ENCODE measurements at places on chromosomes 6 and 20.

GRCh38 chr20:41249411-41250281 is 67.9 kb downstream of the ZHX3 start:
- DNase-seq, result no peak

DNA sequence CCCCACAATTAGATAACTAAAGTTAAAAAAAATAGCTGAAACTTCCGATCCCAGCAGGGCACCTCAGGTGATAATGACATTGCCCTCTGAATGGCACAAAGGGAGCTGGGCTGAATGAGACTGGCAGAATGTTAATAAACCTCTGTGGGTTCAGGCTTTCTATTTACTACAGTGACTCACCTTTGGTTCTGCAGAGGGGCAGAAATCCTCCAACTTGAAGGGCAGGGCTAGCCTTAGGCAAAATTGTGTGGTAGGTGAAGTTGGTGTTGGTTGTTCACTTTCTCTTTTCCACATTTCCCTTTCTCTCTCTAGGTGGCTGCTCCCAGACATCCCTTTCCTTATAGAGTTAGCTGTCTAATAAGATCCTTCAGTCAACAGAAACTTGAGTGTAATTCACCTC is 625.2 kb downstream of the EPM2A start:
- no peak for DNase-seq

- DNase-seq, result no peak
These were observed 963 bp downstream of the MPIG6B start for GRCh38 chr6:31723980-31724691.

GRCh38 chr6:159067334-159067733 is 22.5 kb upstream of the TAGAP start:
- DNase-seq, result no peak

- no peak for DNase-seq
These were observed 146.3 kb downstream of the MANEA start for GRCh38 chr6:95723638-95724037.

DNA sequence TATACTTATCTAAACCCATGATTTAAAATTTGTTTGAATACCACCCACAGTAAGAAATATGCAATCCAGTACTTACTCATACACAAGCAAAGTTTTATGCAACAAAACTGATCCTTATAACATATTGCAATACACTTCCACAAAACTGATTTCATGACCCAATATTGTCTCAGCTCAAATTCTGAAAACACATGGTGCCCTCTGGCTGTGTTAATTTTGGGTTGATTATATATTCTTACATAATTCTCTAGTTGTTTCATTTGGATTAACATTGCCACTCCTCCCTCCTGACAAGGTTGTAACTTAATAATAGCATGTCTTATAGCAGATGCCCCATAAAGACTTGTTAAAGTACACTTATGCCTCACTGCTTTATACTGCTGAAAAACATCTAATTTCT is 73.0 kb upstream of the TULP1 start:
- no peak for DNase-seq

- DNase-seq, result no peak
These were observed 129.0 kb downstream of the CFAP61 start for GRCh38 chr20:20181322-20181721.

- DNase-seq, result no peak
These were observed 31.4 kb upstream of the ID1 start for GRCh38 chr20:31573555-31574321.

DNA sequence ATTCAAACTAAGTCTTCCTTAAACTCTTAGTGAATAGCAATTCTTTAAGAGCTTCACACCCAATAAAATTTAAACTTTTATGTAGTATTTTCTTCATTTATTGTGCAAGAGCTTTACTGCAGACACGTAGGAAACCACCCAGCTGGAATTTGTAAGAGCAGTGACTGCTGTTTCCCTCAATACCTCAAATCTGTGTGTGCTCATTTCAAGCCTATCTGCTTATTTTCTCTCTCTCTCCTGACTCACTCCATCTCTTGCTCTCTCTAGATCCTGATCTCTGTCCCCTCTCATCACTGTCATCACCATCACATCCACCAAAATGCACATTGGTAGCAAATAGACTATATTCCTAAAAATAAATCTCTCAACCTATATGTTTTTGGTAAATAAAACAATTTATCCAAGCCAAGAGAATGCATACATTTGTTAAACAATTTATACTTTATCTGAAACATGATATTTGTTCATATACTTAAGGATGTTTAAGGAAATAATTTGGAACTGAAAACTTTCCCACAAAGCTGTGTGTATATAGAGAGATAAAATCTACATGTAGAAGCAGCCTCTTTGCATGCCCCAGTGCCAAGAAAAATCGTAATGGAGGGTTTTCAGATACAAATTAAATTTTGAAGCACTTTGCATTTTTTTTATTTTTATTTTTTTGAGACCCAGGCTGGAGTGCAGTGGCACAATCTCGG is 273.0 kb downstream of the TFAP2A start:
- no peak for DNase-seq

DNA sequence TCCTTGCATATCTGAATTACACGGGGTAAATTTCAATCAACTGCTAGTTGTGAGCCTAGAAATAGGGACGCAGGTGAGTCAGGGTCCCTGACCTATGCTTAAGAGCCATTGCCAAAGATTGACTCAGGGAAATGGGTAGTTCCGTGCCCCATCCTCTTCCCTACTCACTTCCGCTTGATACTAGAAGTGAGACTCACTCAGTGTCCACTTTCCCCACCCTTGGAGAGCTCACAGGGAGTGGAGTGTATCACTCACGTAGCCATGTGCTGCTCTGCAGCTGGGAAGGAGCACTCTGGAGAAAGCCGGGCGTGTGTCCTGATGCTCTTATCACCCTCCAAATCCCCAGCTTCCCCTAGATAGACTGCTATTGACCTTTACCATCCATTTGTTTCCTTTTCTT is 543 bp upstream of the MUC22 start:
- DNase-seq, result no peak

DNA sequence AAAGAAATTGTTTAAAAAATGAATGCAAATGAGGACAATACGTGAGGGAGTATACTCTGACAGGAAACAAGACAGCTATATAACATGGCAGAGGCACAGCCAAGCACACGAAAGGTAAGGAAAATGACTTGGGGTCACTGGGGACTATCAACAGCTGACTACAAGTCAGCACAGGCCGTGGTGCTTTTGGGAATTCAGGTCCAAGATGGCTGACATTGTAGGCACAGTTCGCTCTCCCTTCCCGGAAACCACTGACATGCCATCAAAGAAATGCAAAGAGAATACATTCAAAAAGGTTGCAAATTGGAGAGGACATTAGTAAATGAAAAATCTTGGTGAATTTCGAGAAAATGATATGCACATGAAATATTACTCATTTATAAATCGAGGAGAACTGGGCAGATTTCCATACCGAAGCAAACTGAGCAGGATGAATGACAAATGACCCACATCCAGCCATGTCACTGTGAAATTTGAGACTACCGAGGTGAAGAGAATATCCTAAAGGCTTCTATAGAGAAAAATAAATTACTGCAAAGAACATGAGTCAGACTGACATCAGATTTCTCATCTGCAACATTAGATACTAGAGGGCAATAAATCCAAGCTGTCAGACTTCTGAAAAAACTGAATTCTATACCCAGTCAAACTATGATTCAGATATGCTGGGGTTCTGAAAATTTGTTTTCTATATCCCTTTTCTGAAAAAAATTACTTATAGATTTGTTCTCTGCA is 391.1 kb downstream of the BTBD9 start:
- no peak for DNase-seq

GRCh38 chr6:123575188-123575587 is 61.6 kb downstream of the TRDN start:
- DNase-seq, result no peak

DNA sequence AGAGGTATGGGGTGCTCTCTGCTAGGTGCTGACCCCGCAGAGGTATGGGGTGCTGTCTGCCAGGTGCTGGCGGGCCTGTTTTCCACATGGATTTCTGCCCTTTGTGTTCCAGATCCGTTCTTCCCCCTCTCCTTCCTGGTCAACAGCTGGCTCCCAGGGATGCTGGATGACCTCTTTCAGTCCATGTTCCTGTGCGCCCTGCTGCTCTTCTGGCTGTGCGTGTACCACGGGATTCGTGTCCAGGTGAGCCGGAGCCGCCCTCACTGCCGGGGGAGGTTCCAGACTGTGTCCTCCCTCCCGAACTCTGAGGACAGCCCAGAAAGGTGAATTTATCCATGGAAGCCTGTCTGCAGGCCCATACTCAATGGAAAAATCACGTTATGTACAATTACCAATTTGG is 36.3 kb downstream of the DYNLT1 start:
- no peak for DNase-seq

DNA sequence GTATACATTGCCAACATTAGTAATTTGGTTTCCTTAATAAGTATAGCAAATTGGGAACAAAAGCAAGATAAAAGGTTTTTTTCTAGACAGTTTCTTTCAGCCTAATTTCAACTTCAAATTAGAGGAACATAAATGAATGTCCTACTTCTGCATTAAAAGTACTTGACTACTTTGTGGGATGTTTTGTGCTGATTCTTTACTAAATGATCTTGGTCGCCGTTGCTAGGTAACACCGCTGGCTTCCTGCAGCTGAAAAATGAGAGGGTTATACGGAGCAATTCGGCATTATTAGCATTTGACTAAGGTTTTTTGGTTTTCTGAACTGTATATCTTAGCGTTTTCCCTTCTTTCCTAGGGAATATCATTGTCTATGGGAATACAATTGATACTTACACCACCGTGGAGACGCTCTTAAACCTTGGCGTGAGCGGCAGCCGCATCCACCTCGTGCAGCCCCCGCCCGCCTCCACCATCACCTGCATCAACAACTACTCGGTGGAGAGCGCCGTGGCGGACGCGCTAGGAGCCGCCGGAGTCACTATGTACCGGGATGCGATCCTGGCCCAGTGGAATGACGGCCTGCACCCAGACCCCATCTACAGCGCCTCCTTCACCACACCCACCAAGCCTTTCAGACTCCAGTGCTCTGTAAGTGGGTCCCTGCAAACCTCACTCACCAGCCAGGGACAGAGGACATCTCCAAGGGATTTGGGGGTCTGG is 90.9 kb upstream of the INSM1 start:
- no peak for DNase-seq

DNA sequence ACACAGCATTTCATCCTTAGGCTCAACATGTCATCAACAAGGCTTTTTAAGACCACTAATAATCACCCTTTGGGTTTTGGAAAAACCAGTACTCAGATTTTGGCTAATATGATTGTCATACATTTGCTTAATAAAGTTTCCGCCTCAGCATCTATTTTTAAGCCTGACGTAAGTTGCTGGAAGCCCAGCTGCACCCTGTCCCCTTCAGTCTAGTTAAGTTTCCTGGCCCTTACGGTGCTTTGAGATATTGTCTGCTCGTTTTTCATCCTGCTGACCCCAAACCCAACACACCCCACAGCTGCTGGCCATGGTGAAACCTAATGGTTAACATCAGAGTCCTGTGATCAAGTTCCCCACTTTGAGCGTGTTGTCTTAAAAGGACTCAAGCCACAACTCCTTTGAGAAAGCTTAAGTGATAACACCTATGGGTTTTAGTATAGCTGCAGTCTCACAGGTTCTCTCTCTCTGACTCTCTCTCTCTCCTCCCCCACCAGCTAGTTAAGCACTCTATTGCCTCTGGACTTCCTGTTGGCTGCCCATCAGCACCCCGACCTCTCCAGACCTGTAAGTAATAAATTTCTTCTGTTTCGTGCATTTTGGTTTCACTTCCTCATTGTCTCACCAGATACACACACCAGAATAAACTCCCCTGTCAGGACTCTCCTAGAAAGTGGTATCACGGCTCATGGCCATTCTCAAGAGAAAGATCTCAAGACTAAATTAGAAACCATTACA is 802.0 kb downstream of the C6orf118 start:
- DNase-seq, result no peak

- no peak for DNase-seq
These were observed 20.9 kb downstream of the FKBP1A start for GRCh38 chr20:1371830-1372539.

DNA sequence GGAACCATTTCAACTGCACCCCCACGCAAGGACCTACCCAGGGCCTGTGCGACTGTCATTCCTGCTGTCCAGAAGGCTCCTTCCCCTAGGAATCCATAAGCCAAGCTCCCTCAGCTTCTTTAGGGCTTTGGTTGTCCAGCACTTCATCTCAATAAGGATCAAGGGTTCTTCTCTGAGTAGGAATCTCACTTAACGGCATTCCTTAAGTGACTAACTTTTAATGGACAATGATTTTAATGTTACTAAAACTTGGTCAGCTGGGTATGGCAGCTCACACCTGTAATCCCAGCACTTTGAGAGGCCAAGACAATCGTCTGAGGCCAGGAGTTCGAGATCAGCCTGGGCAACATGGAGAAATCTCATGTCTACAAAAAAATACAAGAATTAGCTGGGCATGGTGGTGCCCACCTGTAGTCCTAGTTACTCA is 13.4 kb downstream of the UBE2V1 start:
- DNase-seq, result no peak

DNA sequence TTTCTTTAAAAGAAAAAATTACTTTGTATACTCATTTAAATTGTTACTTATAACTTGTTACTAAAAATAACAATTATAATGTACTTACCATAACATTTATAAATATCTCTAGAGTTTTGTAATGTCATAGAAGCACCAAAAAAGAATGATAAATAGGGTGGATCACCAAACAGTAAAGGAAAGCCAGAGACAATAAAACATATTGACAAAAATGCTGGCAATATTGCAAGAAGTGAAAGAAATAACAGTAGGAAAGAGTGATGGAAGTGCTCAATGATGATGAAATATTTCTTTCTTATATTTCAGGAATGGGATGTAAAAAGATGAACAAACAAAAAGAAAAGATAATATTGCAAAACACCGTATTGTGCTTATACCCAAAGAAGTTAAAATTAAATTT is 301.7 kb downstream of the CENPW start:
- DNase-seq, result no peak

DNA sequence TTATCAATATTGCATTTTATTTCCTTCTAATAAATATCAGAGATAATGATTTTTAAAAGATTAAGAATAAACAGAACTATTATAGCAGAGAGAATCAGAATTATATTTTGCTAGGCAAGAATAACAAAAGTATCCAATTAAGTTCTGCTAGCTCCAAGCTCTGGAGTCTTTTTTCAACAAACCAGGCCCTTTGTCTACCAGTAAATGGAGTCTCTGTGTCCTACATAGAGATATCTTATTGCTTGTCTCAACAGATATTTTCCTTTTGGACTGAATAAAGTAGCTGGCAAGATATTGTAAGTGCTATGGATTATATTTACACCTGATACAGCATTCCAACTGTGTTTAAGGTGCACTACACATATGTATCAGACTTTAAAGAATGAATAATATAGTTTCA is 107.1 kb downstream of the DST start:
- DNase-seq, result no peak

GRCh38 chr20:41222703-41223102 is 85.4 kb downstream of the PLCG1 start:
- no peak for DNase-seq

- DNase-seq, result no peak
These were observed 56.2 kb upstream of the TULP4 start for GRCh38 chr6:158255989-158256601.

DNA sequence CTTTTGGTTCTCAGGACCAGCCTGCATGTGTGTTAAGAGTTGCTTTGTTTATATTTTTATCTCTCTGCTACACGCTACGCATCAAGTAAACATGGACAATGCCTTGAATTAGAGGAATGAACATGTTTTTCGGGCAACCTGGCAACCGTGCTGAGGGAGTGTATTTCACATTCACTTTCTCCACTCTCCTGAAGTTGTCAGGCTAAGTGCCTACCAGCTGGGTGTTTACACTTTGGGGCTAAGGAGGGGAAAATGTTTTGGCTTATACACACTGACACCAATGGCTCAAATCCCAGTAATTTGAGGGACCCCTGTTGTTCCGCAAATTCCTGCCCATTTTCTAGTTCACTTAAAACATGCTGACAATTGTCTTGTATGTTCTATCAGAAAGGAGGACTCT is 141.5 kb upstream of the PDE7B start:
- DNase-seq, result no peak

GRCh38 chr6:116492331-116493067 is 18.9 kb upstream of the CALHM5 start:
- no peak for DNase-seq

All from cortex of kidney (tissue), 1 donor.